Activated naive CD8-positive, alpha-beta T cell treated with anti-CD3 and anti-CD28 coated beads, Interleukin-2, amount 50 U/mL, for 24 hours (primary cell): ENCODE measurements at places on chromosomes 6 and 20.

GRCh38 chr6:117928833-117929232 lies 21.8 kb downstream of the SLC35F1 start:
- no peak for DNase-seq

DNA sequence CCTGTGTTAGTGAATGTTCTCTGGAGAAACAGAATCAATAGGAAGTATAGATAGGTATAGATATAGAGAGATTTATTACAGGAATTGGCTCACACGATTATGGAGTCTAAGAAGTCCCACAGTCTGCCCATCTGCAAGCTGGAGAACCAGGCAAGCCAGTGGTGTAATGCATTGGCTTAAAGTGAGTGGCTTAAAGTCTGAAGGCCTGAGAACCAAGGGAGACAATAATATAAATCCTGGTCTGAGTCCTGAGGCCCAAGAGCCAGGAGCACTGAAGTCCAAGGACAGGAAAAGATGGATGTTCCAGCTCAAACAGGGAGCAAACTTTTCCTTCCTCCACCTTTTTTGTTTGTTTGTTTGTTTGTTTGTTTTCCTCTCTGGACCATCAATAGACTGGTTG lies 131.2 kb upstream of the LRFN2 start:
- DNase-seq = no peak

GRCh38 chr20:17882834-17883591 lies 85.6 kb downstream of the SNX5 start:
- DNase-seq = no peak

GRCh38 chr6:150026976-150027805 lies 1.9 kb upstream of the RAET1L start:
- no peak for DNase-seq

DNA sequence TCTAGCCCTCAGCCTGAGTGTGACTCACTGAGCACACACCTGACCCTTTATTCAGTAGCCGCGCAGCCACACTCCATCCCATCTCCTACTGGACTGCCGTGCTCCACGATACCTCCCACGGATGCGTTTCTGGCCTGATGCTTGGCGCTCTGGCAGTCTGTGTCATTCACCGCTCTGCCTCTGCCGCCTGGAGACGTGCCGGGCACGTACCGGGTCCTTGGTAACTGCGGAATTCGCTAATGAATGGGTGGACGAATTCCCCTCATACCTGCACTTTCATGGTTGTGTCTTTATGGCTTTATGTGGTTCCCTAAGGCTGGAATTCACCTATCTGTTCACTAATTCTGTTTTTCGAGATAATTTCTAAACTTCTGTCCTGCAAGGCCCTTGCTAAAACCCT lies 405.7 kb downstream of the QKI start:
- DNase-seq = no peak

DNA sequence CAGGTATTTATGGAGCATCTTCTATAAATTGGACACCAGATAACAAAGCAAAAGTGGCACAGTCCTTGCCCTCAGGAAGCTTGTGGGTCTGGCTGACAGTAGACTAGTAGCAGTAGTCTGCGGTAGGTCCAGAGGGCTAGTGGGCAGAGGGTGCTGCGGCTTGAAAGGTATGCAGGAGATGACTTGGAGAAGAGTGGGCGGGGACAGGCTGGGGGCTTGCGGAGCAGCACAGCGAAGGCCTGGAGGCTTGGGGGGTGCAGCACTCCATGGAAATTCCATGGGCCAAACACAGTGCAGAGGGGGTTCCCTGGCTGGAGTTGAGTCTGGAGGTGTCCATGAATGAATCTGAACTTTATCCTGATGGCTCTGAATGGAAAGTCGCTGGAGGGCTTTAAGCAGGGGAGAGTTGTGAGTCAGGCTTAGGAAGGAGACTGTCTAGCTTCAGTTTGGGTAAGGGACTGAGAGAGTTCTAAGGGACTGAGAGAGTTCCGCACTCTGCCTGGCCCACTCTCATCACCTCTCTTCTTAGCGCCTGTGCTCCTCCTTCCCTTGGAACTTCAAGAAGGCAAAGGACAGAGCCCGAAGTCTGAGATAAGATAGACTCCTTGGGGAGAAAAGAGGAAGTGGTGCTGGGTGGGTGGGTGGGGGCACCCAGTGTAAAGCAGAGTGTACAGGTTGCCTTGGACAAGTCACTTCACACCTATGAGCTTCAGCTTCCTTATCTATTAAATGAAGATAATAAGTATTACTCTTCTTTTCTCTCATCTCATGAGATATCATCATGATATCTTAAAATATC lies 8.8 kb downstream of the PKIG start:
- DNase-seq = no peak

DNA sequence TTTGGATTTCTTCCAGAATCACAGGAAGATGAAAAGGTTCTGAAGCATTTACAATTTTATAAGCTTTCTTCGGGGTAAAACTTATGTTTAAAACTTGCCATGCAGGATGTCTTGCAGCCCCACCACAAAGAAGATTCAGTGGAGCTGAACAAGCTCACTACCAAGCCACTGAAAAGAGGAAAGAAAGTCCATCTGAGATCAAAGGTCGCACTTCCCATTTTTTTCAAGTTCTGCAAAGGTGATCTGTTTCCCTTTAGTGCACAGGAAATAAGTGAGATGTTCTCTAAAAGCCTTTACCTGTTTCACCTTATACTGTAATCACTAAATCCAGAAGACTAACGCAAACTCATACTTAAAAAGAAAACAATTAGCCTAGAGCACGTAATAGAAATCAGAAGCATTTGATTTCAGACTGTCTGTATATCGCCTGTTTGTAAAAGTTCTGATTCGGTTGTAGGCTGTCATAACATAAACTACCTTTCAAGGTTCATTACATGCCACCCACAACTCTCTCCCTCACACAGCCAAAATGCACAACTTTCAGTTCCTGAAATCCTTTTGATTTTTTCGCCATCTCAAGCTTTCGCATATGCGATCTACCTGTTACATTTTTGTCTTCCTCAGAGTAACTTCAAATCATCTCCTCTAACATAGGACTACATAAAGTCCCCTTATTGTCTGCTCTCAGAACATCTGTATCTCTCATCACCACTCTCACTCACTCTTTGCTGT lies 1.8 kb downstream of the ECHDC1 start:
- DNase-seq = no peak

- no peak for DNase-seq
Measured at GRCh38 chr6:26295691-26296555, 69.1 kb upstream of the BTN3A2 start.

DNA sequence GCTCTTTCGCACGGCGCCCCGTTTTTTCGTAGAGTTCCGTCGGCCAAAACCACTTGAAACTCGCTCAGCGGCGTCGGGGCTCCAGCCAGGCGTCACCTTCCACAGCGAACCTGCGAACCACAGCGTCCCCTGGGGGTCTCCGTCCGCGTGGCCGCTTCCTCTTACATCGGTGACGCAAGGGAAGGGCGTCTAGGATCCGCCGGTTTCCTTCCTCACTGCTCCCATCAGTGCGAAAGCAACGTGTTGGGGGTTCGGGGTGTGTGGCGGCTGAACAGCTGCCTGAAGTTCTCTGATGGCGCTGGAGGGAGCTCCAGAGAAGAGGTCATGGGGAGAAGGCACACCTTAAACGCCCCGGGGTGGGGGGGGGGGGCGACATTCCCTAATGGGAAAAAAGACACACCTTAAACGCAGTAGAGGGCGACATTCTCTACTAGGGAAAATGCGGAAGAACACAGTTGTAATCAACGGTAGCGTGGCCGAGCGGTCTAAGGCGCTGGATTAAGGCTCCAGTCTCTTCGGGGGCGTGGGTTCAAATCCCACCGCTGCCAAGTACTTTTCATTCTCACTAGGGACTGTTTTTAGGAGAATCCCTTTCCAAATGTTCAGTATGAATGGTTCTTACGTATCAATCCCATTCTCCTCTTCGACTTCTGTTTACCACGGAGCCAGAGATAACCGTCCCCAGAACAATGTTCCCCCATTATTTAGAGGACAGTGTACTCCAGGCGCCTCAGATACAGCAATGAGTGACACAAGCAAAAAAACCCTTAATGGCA lies 16.4 kb downstream of the ZNF311 start:
- DNase-seq = peak; percentile 83

- DNase-seq = no peak
Measured at GRCh38 chr6:164911873-164912580, 397.4 kb downstream of the C6orf118 start.
